ENCODE measurements at places on chromosomes 5 and 9. TPM values are rescaled to one million over a fixed set of nuclear protein-coding genes. Genes with fewer than 3 reads are reported as not detected.
A peak's percentile ranks its signal among the peaks of the same experiment; 100 is the strongest.

The IFNE gene
- 0.69 TPM for polyA plus RNA-seq

The ECSCR gene
- polyA plus RNA-seq = 0.38 TPM

The CCDC192 gene
- not detected for polyA plus RNA-seq

The P4HA2 gene
- polyA plus RNA-seq = 435 TPM

The NEURL1B gene
- polyA plus RNA-seq = 2.3 TPM

The SLC36A2 gene
- not detected for polyA plus RNA-seq

The AHRR gene
- polyA plus RNA-seq = 36.4 TPM

The WDR31 gene
- polyA plus RNA-seq = 2.0 TPM

DNA sequence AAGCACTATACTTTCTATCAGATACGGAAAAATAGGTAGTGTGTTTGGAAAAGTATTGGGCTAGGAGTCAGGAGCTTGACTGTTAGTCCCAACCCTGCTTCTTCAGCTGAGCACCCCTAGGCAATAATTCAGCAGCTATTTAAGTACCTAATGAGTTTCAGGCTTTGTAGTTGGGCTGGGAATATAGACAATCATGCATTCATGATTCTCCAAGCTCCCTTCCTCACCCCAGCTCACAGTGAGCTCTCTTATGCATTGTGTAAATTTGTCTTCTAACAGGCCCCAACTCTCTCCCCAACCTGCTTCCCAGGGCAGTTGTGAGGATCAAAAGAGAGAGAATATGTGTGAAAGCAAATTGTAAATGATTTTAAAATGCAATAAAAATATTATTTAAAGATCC lies 201.2 kb downstream of the MSX2 start:
- DNase-seq = no peak

- DNase-seq = no peak
Observed at GRCh38 chr9:76873056-76873792, 32.7 kb downstream of the PRUNE2 start.

GRCh38 chr5:7242118-7242710 lies 153.7 kb upstream of the ADCY2 start:
- DNase-seq = no peak

- DNase-seq = peak; percentile 74
Observed at GRCh38 chr5:143494162-143494561, 90.7 kb upstream of the NR3C1 start.

DNA sequence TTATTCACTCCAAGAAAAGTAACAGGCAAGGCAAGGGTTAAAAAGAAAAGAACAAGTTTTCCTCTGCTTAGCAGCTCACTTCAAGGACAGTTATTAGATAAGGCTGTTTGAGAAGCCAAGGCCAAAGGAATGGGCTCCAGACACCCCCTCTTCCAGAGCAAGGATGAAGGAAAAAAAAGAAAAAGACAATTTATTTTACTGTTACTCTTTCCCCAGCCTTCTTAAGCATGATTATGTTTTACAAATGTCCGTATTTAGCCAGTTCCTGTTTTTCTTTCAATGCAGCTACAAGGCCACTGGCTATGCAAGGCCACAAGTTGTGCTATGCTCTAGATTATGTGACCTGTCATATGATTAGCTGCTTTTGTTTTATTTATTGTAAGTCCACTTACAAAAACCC lies 106.5 kb upstream of the SIMC1 start:
- DNase-seq = no peak

- DNase-seq = no peak
Observed at GRCh38 chr9:13388157-13388556, 108.7 kb upstream of the MPDZ start.

- no peak for DNase-seq
Observed at GRCh38 chr9:79089054-79089560, 482.7 kb upstream of the TLE4 start.

DNA sequence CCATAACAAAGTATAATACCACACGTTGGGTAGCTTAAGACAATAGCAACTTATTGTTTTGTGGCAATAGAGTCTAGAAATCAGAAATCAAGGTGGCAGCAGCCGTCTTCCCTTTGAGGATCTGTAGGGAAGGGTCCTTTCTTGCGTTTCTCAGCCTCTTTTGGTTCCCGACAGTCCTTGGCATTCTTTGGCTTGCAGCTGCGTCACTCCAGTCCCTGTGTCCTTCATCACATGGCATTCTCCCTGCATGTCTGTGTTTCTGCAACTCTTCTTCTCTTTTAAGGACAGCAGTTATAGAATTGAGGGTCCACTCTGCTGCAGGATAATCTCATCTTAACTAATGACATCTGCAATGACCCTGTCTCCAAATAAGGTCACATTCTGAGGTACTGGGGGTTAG lies 140.1 kb downstream of the FBXL7 start:
- DNase-seq = no peak
